ENCODE measurements at places on chromosomes 5 and 9.
A peak's percentile ranks its signal among the peaks of the same experiment; 100 is the strongest.

GRCh38 chr9:112043423-112043822 lies 131.7 kb downstream of the SUSD1 start:
- no peak for DNase-seq

DNA sequence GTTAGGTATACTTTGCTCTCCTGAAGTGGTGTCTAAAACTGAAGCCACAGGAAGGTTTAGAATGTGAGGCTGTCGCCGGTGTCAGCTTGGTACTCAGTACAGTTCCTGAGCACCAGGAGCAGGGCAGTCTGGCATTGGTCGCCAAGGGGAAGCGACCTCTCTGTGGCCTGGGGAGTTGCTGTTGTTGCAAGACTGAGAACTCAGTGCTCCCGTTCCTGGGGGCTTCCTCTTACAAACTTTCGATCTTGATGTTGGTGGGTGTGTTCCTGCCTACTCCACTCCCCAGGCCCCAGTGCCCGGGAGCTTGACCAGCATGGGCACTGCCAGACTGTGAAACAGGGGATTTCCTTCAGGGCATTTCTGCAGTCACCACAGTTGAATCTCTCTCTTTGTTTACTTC lies 52.4 kb upstream of the PPARGC1B start:
- no peak for DNase-seq

DNA sequence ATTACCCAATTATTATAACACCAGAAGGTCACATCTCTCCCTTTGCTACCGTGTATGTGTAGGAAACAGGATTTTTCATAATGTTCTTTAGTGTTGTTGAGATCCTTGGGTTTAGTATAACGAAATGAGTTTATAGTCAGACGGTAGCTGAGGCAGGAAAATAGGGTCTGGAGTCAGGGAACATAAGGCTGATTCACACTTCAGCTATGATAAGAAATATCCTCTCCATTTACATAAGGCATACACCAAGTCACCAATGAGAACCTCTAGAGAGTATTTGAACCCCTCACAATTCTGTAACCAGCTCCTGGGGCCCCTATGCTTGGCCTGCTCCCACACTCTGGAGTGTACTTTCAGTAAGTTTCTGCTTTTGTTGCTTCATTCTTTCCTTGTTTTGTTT lies 58.9 kb upstream of the ANKH start:
- DNase-seq, result no peak

- peak; percentile 54 for DNase-seq
These were observed 142.7 kb downstream of the C5orf15 start for GRCh38 chr5:133825631-133826289.

- no peak for DNase-seq
These were observed 128.1 kb downstream of the ACTL7B start for GRCh38 chr9:108727580-108728111.

DNA sequence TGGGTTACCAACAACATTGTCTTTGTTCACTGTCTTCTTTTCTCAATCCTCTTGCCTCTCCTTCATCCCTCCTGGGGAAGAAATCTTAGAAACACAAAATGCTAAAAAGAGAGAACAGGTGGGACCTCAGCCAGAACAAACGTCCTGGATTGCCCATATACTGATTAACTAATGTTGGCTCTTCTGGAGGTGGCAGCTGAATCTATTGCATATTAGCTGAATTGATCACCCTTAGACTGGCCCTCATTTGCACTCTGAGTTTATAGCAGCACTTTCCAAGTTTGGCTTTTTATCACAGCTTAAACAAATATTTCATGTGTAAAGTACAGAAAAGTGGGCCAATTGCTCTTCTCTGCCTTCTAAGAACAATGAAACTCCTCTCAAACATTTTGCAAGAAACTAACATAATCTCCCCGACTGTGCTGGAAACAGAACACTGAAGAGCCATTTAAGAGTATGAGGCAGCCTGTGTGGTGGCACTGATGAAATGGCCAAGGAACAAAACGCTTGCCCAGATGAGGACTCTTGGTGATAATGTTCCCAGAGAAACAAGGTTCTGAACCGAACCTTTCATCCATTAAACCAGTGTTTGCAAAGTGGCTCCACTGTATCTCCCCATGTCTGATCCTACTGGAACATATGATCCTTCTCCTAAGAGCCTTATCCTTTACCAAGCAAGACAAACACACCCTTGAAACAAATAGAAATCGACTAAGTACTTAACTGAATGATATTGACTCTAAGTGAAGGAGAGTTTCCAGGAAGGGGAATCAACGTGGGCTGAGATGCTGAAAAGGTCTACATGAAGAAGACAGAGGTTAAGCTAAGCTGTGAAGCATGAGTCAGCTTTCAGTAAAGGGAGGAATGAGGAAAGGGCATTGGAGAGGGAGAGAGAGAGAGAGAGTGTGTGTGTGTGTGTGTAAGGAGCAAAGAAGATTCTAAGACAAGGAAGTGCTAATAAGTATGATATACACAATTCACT lies 83.2 kb upstream of the LIFR start:
- DNase-seq, result no peak

DNA sequence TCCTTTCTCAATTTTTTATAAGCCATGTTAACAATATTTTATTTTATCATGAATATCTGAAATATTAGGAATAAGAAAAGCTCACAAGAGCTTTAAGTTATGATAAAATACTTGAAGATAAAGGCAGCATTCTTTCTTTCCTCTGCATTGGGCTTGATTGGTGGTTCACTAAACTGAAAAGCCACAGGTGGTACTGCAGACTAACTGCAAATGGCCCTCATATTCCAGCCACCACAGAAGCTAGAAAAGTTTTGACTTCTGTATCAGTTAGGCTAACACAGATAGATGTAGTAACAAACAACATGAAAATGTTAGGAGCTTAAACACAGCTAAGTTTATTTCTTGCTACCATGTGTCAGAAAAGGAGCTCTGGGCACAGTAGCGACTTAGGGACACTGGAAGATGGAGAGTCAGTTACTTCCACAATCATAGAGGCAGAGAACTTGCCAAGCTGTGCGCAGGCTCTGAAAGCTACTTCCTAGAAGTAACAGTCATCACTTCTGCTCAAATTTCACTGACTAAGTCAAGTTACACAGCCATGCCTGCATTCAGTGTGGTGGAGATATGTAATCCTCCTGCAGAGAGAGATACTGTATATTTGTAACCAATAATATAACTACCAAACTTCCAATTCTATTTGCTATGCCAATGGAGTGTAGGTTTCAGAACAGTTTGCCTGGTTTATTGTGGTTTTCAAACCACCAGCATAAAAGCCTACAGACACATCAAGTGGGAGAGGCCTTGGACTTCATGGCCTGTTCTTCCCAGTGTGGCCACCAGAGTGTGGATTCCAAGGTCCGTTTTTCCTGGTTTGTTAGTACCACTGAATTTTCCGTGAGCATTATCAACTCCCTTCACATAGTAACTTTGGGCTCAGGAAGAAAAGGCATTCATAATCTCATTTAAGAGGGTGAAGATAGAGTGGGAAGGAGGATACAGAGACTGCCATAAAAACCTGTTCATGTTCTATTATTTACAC lies 268.3 kb downstream of the PJA2 start:
- peak; percentile 0 for DNase-seq

- no peak for DNase-seq
These were observed 859 bp downstream of the CDKN2AIPNL start for GRCh38 chr5:134410822-134411221.

- no peak for DNase-seq
These were observed 12.8 kb downstream of the PDCL start for GRCh38 chr9:122815544-122815943.

DNA sequence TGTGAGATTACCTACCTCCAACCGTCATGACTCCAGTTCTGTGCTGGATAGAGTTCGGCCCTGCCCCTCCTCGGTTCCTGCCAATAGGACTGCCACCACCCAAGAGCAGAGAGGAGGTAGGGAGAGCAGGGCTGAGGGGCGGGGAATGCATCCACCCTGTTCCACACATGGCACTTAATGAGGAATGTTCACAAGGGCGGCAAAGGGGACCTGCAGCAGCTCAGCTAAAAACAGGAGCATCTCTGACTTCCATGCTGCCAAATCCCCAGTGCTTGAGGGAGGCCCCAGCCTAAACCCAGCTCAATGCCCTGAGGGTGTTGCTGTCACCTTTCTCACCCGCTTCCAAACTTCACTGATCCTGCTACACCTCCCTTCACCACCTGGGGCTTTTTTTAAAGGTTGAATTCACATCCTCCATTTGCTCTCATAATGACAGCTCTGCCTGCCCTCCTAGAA lies 7.8 kb upstream of the DELE1 start:
- no peak for DNase-seq

GRCh38 chr9:68780720-68781119 lies 75.7 kb downstream of the PIP5K1B start:
- no peak for DNase-seq

- no peak for DNase-seq
These were observed 149.9 kb upstream of the PRR16 start for GRCh38 chr5:120314191-120314590.

- no peak for DNase-seq
These were observed 16.7 kb upstream of the DELE1 start for GRCh38 chr5:141906972-141907371.

DNA sequence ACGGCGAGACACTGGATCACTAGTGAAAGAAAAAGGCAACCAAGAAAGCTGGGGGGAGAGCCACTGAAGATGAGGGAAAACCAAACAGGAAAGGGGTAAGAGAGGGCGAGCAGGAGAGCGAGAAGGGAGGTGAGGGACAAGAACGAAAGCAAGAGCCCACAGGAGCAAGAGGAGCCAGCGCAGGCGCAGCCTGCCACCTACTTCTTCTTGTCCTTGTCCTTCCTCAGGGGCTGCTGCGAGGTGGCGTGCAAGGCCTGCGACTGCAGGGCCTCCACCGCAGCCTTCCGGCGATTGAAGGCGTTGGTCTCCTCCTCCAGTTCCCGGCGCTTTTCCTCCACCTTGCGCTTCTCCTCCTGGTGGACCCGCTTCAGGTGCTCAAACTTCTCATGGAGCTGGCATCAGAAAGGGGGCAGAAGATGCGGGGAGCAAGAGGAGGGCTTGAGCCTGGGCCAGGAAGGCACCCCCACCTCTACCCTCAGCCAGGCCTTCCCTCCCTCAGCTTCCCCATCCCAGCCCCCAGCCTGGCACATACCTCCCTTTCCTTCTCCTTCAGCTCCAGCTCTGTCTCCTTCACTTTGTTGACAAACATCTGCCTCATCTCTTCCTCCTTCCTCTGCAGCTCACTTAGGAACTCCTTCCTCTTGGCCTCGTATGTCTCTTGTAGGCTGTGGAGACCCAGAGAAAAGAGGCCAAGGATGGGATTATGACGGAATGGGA lies 13.5 kb downstream of the CCNI2 start:
- no peak for DNase-seq

DNA sequence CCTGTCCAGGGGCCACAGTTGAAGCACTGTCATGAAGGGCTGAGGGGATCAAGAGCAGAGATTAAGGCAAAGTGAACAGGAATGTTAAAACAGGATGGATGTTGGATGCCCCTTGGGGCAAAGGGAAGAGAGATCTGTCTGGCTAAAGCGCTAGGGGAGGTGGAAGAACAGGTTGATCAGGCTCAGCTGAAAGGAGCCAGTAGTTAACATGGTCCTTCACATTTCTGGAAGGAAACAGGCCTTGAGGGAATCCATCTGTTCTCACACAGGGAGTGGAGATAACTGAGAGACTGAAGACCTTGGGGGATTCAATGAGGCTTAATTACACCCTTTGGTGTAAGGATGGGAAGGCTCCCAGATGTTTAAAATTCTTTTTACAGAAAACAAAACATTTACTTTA lies 5.8 kb downstream of the HAPLN1 start:
- no peak for DNase-seq

DNA sequence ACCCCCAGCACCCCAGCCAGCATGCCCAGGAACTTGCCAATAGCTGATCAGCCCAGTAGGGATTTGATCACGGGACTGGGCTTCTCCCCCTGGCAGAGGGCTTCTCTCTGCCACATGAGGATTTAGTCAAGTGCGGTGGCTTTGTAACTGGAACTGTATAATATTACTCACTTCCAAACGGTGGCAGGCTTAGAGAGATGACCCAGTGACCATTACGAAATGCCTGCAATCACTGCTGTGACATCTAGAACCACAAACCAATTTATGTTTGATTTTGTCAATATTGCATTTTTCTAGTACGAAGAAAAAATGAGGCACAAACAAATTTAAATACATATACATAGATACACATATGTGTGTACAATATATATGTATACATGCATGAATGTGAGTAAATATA lies 192.1 kb downstream of the ERCC6L2 start:
- DNase-seq, result no peak

- DNase-seq, result no peak
These were observed 262.8 kb downstream of the PAPPA start for GRCh38 chr9:116416421-116416820.

DNA sequence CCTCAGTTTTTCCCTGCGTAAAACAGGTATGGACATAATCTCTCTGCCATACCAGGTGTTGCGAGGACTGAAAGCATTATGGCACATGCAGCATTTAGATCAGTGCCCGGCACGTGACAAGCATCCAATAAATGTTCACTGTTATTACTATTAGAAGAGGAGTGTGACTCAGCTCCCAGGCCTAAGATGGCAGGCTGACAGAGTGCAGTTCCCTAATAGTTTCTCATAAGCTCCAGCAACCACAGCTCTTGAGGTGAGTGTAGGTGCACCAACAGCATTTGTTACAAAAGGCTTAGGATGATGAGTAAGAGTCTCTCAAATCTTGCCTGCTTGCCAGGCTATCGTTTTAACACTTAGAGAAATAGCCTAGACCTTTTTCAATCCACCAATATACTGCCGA lies 28.9 kb upstream of the GLIS3 start:
- no peak for DNase-seq

- no peak for DNase-seq
These were observed 7.6 kb downstream of the KIF24 start for GRCh38 chr9:34321451-34321850.

DNA sequence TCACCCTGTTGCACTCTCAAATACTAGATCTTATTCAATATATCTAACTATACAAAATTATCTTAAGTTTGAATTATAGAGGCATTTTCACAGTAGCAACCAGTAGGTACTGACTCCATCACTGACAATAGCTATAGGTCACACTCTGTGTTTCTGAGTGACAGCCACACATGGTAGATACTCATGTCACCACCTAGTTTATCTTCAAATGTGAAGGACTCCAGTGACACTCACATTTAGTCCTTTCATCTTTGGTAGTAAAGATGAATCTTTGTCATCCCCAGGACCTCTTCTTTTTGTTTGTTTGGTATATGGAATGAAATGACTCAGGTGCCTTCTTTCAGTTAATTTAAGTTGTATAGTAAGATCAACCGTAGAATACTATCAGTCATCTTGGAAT lies 102.5 kb upstream of the DHFR start:
- DNase-seq, result no peak

DNA sequence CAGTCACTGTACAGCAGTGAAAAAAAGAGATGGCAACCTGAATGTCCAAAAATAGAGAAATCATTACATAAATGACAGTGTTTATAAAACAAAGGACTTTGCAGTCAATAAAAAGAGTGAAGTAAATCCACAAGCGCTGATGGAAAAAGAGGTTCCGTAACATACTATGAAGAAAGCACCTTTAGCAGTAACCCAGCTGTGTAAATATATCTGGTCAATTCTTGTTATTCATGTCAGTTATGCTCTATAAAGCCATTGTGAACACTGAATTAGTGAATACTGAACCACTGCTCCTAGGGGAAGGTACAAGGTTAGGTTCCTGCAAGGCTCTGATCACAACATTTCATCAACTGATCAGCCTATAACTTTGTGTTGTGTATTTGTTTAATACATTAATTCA lies 39.5 kb downstream of the CCNJL start:
- peak; percentile 16 for DNase-seq

GRCh38 chr5:159104051-159104651 lies 4.4 kb upstream of the EBF1 start:
- no peak for DNase-seq

Data from SHP77 (cell line).